CD14-positive monocyte (primary cell): ENCODE measurements at places on chromosomes 1 and 21.

DNA sequence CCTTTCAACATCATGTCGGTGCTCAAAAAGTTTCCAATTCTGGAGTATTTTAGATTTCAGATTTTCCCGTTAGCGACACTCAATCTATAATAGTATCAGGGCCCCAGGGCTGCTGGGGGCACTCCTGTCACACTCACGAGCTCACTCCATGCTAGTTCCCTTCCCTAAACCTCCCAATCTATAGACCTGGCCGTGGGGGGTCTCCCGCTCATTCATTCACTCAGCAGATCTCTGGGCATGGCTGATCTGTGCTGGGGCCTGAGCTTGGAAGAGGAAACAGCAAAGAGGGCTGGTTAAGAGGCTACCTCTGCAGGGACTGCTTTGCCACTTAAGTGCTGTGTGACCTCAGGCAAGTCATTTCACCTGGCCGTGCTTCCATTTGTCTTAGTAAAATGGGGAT, 46.8 kb upstream of the LAPTM5 start:
- no peak for DNase-seq

DNA sequence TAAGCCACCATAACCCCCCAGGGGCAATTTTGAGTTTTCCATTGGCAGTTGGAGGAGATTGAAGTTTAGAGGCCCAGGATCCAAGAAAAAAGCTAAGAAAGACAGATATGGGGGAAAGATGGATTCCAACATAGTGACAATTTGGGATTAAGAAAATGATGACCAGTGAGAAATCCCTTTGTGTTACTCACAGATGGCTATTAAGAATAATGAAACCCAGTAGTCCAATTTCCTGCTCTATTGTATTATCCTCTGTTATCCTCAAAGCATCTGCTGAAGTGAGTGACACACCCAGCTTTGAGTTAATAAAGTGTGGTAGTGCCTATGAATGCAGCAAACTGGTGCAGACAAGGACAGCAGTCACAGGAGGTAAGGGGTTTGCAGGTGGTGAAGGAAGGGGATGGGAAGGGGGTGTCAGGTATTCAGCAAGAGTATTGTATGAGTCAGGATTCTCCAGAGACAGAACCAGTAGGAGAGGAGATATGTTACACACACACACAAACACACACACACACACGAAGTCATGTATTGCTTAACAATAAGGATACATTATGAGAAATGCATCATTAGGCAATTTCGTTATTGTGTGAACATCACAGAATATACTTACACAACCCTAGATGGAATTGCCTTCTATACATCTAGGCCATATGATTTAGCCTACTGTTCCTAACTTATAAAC, 112.4 kb upstream of the VANGL1 start:
- DNase-seq = no peak

DNA sequence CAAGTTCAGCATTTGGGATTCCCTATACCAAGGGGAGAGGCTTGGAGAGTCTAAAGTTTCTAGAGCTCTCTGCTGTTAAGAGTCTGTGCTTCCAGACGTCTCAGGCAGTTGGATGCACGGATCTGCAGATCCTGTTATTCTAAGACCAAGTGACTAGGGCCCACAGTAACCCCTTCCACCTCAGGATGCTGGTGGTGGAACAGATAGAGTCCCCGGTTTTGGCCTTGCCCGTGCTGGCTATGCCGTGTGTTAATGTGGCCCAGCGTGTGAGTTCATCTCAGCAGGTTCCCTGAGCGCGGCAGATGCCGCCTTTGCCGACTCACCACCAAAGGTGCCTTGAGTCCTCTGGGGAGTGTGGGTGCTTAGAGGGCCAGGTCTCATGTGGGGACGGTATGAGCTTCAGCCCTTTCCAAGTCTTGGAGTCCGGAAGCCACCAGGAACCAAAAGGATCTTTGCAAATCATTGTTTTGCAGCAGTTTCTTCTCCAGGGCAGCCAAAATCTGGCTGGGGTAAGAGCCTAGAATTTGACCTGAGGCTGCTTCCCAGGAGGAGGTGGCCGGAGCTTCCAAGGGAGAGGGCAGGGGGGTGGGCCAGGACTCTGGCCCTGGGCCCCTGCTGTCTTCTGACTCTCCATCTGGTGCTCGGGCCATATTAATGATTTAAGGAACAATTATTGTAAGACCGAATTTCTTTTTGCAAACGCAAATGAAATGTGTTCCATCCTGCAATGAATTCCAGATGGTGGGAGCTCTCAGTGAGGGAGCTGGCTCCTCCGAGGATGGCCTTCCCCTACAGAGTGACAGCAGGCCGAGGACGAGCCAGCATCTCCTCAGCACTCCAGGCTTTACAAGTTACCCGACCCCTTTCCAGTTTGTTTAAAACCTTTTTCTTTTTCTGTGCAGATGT, 205.7 kb downstream of the FOXD2 start:
- no peak for DNase-seq

GRCh38 chr1:63634471-63634870, 41.3 kb downstream of the PGM1 start:
- DNase-seq = no peak

DNA sequence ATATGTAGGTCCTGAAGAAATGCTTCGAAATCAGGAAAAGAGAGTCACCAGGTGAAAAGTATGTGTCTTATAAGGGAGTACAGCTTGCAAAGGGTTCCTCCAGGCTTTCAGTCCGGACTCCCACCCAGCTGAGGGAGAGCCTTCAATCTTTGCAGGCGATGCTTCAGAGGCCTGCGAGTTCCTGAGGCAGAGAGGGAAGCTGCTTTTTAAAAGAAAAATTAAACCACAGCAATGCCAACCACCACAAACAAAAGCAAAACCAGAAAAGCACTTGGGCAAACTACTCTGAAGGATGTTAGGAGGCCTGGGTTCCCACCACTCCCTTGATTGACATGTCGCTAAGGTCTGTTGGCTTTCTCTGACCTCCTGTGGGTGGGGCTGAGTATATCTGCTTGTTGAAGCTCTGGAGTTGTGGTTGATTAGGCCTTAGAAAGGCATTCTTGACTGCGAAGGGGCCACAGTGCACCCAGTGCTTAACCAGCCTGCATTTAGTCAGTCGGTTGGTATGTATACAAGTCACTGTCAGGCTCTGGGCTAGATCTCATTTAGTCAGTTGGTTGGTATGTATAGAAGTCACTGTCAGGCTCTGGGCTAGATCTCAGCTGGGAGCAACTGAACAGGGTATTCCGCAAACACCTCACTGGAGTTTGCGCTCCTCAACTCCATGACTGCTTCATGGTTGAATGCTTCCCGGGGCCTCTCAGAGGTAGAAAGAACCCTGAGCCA, 1.2 kb downstream of the NIPAL3 start:
- no peak for DNase-seq

DNA sequence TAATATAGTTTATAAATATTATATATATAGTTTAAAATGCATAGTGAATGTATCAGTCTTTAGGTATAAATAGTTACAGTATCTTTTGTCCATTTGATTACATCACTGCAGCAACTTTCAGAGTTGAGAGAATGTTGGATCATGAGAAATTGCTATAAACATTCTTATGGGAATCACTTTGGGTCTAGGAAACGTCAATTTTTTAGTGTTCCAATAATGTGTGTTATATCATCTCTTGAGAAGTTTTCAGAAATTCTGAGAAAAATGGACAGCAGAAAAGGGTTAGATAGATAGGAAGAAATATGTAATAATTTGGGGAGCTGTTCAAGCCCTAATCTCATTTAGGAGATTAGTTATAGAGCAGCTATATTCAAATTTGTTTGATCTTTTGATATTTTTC, 185.2 kb upstream of the SGIP1 start:
- no peak for DNase-seq

DNA sequence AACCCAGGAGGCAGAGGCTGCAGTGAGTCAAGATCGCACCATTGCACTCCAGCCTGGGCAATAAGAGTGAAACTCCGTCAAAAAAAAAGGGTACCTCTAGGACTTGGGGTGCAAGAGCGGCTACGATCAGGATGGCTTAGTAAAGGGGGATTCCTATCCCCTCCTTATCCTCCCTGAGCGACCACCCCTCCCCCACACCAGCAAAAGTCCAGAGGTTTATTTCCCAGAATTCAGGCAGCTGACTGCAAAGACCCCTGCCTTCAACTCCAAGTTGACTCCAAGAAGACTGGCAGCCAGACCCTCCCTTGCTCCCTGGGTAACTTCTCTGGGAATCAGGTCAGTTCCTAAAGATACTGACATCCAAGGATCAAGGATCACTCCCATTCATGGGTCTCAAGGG, 12.4 kb upstream of the PRDM16 start:
- no peak for DNase-seq

DNA sequence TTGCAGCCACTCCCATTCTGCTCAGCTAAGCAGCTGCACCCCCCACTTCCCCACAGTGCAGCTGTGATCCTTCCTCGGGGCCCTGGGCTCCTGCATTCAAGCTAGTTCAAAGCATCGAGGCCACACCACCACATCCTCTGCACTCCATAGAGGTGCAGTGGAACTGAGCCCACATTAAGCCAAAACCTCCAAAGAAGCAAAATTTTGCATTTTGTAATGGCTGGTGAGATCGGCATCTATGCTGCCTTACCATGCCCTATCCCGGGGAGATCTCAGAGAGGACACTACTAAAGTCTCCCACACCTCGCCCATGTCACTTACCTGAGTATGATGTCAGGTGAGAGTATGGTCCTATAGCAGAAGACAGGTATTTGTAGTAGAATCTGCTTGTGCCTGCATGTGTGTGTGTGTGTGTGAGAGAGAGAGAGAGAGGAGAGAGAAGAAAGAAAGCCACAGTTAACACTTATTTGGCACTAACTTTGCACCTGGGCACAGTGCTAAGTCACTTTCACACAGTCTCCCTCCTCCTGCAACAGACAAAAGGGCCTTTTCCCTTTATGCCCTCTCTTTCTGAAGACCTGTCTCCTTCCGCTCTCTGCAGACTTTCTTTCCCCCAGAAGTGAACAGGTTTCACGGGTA, 89.8 kb downstream of the KIF14 start:
- DNase-seq = no peak

DNA sequence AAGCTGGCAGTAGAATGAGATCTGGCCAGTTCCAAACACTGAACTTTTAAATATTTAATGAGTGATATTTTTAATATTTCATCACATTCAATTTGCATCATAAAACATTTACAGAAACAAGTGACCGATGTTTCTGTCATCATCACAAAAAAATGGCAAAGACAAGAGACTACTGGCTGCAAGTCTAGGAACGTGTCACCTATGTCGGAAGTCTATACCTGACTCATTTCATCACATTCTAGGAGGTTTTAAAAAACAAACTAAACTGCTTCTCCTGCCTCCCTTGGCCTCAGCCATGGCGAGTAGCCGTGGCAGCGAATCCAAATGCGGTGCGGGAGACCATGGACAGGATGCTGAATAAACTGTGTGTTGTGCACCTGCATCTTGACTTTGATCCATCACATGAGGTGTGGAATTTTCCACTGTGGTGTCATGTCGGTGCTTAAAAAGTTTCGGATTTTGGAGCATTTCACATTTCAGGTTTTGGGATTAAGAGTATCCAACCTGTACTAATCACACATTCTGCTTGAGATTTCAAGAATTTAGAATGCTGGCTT, 43.1 kb downstream of the CLSTN1 start:
- no peak for DNase-seq

- no peak for DNase-seq
Measured at GRCh38 chr1:26102526-26102925, 9.1 kb upstream of the PDIK1L start.

GRCh38 chr1:229554886-229555621, 3.5 kb downstream of the ABCB10 start:
- no peak for DNase-seq

DNA sequence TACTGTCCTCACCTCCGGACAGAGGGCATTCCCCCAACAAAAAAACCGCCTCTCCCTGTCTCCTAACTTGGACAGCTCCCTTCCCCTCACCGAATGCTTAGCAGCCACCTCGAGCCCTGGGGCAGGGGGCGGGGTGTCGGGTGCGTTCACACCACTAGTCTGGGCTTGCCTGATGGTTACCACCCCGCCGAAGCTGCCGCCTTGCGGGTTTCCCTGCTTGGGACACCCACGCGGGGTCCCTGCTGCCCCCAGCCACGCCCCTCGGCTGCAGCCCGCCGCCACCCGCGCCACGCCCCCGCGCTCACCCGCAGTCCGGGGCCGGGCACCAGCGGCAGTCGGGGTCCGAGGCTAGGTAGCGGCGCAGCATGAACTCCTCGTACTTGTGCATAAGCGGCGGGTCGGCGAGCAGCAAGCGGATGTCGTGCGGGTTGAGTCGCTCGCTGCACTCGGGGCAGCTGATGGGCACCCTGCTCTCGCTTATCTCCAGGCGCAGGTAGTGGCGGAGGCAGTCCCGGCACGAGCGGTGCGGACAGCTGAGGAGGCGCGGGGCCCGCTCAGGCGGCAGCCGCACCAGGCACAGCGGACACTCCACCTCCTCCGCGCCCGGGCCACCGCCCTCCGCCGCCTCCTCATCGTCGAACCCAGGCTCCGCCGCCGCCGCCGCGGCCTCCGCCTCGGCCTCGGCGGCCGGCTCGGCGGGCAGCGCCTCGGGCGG, 706 bp downstream of the RNF19B start:
- DNase-seq = peak; percentile 53

DNA sequence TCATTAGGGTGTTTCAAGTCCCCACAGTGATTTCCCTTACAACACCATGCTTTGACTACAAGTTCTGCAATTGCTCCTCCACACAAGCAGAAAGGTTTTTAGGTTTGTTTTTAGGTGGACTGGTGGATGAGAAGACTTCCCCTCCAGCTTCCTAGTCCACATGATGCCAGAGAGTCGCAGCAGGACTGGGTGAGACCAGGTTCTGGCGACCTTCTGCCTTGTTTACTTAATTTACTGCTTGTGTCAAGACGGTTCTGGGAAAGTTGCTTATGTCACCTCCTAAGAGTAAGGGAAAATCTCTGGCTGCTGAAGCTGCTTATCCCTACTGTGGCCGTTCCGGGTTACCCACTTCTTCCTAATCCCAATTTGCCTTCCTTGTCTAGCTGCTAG, 76.4 kb downstream of the GLUL start:
- DNase-seq = no peak

- no peak for DNase-seq
Measured at GRCh38 chr1:159177272-159177907, 6.0 kb downstream of the CADM3 start.

- DNase-seq = no peak
Measured at GRCh38 chr1:25874635-25875153, 814 bp downstream of the PAQR7 start.

DNA sequence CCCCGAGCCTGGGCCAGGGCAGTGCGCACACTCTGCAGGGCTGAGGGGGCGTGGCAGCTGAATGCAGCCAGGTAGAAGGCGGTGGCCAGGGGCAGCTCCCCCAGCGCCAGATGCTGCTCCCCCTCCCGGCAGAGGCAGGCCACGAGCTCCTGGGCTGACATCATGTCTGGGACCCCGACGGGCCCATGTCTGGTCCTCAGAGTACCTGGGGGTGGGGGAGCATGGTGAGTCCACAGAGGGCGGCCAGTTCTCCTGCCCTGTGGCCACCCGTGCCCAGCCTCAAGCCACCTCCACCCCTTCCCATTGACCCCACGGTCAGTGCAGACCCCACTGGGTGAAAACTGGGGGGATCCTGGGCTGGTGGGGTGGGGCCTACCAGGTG, 838 bp downstream of the TTC34 start:
- DNase-seq = no peak

GRCh38 chr21:36908260-36908908, 58.1 kb downstream of the HLCS start:
- DNase-seq = no peak

- no peak for DNase-seq
Measured at GRCh38 chr1:167746013-167746672, 24.4 kb downstream of the MPZL1 start.
